ENCODE measurements at places on chromosomes 1 and 21.

DNA sequence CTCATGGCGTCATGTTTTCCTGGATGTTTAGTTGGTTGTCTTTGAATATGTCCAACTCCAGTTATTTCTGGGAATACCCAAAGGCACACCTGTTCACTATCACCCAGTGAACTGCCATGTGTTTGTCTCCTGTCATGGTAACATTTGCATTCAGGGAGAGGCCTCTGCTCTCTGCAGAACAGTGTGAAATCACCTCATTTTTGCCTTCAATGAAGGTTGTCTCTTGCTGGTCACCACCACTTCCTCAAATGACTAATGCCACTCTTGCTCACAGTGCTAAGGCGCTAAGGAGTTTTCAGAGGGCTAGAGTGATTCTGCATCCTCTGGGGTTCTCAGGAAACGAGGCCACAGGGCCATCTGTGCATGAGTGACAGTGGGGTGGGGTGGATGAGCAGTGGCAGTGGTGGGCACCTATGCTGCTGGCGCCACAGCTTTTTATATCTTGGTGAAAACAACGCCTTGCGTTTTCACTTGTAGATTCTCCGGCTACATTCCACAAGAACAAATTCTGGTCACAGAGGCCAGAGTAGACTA, 60.0 kb upstream of the ATP5PO start:
- DNase-seq, result peak; percentile 93

DNA sequence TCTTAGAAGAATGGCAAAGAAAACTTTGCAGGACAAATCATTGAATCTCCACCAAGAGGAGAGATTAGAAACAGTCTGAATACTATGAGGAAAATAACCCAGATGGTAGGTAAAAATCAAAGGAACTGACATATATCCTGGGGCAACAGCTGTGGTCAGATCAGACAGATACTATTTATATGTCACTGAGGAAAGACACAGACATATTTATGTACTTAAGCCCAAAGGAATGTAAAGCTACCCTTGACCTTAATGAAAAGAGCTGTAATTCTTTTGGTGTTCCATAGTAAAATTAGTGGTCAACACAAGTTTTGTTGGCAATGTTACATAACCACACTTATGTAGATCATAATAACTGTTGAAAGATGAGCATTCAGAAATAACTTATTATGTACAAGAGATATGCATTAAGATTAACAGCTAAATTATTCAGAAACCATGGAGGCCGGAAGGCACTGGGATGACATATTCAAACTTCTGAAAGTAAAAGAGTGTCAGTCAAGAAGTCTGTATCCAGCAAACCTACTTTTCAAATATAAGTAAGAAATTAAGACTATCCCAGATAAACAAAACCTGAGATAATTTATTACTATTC, 166.1 kb upstream of the SAMSN1 start:
- DNase-seq, result no peak

DNA sequence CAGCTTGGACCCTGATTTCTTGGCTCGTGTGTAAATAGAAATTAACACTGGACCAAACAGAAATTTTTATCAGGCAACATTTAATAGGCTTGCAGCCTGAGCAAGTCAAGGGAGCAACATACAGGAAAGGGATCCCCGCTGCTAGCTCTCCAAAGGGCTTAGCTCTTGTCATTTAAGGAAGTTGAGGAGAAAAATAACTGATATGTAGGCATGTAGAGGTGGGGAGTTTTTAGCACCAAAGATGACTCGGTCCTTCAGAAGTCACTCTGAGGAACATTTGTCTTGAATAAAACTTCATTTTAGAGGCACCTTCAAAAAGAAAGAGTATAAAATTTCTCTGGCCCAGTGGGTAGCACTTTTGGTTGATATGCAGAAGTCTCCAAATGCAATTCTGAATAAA, 27.1 kb downstream of the GBP2 start:
- DNase-seq, result no peak

DNA sequence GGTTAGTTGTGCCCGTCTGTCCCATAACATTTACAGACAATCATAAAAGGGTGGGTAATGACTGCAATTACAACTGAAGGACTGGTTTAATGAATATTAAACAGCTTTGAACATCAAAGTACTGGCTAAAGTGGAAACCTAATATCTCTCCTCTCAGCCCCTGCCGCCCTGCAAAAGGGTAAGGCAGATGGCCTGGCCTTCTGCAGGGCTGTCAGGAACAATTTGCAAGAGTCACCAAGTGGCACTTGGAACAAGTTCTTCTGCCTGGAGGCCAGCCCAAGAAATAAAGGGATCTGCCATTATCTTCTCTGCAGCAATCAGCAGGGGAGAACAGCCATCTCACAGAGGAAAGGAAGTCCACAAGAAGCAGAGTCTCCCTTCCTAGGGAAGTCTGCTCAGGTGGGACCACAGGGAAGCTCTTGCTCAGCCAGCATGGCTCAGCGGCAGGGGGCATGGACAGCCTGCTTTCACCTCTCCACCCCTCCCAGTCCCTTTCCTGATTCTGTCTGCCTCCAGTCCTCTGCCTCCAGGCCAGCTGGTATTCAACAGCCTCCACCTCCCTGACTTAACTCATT, 96.1 kb downstream of the TRABD2B start:
- DNase-seq, result no peak

- DNase-seq, result peak; percentile 61
Observed at GRCh38 chr1:151905070-151905442, 4.3 kb downstream of the THEM4 start.

DNA sequence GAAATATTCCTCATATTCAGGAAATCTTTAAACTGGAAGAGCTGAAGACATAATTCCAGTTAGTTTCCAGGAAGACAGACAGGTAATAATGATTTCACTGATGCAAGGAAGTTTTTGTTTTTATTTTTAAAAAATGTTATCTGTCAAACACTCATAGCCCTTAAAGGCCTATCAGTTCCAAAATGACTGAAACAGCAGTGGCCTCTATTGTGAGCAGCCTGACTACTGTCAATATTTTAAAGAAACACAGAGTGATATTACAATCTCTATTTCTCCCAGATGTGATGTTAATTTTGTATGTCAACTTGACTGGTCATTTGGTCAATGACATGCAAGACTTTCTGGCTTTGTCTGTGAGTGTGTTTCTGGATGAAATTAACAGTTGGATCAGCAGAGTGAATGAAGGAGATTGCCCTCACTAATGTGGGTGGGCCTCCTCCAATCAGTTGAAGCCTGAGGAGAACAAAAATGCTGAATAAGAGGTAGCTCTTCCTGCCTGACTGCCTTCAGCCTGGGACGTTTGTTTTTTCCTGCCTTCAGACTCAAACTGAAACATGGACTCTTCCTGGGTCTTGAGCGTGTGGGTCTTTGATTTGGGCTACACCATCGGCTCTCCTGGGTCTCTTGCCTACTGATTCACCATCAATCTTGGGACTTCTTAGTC, 31.3 kb upstream of the SLC30A10 start:
- DNase-seq, result no peak

- DNase-seq, result no peak
Observed at GRCh38 chr1:206672011-206672688, 12.6 kb upstream of the MAPKAPK2 start.

- DNase-seq, result no peak
Observed at GRCh38 chr21:32599091-32599490, 13.1 kb downstream of the CFAP298 start.

DNA sequence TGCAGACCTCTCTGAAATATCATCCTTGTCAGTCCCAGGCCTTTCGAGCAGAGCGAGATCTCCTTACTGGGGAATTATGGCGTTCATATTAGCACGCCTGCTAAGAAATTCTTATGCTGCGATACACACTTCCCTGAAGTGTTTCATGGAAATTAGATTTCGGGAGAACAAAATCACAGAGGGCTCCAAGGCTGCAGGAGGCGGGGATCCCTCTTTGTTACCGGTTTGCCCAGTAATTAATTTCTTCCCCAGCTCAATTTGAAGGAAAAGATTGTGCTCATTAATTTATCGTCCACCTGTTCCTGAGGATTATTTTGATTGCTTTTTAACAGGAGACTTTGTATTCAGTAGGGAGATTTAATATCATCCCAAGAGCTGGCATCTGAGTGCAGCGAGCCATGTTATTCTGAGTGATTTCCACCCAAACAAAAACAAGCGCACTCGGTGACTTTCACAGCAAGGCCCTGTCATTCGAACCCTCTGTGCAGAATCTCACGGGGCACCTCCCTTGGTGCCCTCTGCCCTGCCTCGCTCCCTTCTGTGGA, 202.3 kb upstream of the GALNT2 start:
- DNase-seq, result no peak

- DNase-seq, result no peak
Observed at GRCh38 chr21:41601573-41602368, 93.8 kb upstream of the TMPRSS2 start.

- no peak for DNase-seq
Observed at GRCh38 chr21:42973309-42973990, 912 bp upstream of the PKNOX1 start.

DNA sequence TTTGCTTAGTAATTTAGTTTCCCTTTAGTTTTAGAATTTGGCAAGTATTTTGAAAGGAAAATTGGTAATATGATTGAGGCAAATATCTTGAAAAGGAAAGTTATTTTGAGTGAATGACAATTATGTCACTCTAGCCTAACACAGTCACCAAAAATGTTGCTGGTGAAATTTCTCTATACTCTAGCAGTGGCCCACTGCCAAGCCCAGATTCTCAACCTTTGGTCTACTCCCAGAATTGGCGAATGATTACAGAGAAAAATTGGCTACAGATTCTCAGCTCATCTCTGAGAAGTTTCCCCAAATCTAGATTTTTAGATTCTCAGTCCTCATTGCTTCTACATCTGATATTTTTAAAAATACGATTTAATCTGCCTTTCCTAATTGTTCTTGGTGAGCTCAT, 84.9 kb downstream of the PIGK start:
- no peak for DNase-seq

DNA sequence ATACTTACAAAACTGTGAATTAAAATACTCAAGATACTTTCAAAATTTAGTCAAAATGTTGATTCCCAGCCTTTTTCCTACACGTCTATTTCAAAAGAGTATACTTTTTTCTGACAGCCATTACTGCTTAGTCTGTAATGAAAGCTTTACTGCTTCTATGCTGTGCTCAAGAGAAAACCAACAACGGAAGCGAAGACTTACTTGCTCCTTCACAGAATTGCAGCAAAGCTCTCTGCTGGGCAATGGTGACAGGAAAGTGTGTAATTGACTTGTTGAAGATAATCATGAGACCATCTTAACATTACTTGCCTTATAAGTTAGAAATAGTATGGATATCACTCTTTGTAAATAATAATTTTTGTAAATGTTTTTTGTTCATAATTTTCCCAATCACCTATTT, 1.7 kb upstream of the DYNLT5 start:
- DNase-seq, result no peak

- no peak for DNase-seq
Observed at GRCh38 chr1:19315378-19316198, 3.5 kb downstream of the SLC66A1 start.

GRCh38 chr1:169047074-169047473, 59.4 kb upstream of the ATP1B1 start:
- no peak for DNase-seq

DNA sequence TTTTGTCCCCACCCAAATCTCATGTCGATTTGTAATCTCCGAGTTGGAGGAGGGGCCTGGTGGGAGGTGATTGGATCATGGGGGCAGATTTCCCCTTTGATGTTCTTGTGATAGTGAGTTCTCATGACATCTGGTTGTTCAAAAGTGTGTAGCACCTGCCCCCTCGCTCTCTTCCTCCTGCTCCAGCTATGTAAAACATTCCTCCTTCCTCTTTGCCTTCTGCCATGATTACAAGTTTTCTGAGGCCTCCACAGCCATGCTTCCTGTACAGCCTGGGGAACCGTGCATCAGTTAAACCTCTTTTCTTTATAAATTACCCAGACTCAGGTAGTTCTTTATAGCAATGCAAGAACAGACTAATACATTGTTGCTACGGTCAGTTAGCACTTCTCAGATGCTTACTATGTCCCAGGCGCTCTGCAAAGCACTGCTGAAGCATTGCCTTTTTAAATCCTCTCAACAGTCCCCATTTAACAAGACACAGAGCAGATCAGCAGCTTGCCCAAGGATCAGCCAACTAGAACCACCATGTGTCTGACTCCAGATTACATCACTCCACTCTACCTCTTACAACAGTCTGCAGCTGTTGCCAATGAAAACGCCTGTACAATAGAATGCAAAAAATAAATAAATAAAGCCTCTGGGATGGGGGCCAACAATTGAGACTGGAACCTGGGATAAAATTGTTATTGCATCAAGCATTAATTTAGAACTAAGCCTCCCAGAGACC, 52.4 kb upstream of the USP1 start:
- DNase-seq, result no peak

- DNase-seq, result no peak
Observed at GRCh38 chr1:43912607-43913006, 21.0 kb upstream of the ARTN start.

GRCh38 chr1:158666037-158666436, 20.5 kb downstream of the SPTA1 start:
- DNase-seq, result no peak

GRCh38 chr1:195954848-195955247, 653.4 kb downstream of the KCNT2 start:
- DNase-seq, result no peak

GRCh38 chr1:208009303-208009702, 98.4 kb upstream of the CD34 start:
- no peak for DNase-seq

DNA sequence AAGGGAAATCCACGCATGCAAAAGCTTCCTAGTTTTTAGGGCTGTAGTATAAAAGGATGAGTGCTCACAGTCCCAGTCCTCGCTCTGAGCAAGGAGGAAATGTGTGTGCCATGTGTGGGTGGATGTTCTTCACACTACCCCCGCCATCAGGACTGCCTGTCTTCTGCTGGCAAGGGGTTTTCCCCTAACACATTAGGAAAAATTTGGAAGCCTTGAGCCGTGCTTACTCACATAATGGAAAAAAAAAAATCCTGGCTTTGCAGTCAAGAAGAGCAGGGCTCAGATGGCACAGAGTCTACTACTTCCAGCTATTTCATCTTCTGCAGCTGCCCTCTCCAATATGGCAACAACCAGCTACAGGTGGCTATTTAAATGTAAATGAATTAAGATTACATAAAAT, 363.1 kb downstream of the PLPP3 start:
- DNase-seq, result no peak

DNA sequence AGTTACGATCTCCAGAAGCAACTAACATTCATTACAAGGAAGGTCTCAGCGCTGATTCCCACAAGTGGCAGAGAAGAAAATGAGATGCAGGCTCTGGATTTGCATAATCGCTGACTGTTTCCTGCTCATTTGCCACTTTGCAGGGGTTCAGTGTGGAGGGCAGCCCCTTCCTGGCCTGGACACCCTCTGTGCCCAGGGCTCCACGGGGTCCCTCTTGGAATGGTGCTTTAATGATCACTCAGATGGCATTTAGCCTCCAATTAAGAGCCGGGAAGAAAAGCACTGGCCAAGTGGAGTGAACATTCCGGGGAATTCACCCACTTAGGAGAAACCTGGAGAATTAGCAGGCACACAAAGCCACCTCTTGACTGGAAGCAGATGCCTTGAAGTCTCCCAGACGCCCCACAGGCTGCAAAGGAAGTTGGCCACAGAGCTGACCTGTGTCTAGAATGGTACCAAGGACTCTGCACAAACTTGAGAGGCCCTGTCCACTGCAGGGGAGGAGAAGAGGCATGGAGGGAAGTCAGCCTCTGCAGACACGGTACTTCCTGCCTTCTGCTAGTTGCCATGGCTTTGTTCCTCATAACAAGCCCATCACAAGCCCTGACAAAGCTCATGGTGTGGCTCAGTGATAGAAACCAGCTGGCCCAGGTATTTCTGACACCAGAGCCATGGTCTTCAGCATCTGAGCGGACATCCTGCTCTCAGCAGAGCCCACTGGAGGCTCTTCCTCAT, 157.2 kb downstream of the KAZN start:
- DNase-seq, result no peak
